ENCODE measurements at places on chromosomes 3 and 15. TPM values are rescaled to one million over a fixed set of nuclear protein-coding genes. Genes with fewer than 3 reads are reported as not detected.

DNA sequence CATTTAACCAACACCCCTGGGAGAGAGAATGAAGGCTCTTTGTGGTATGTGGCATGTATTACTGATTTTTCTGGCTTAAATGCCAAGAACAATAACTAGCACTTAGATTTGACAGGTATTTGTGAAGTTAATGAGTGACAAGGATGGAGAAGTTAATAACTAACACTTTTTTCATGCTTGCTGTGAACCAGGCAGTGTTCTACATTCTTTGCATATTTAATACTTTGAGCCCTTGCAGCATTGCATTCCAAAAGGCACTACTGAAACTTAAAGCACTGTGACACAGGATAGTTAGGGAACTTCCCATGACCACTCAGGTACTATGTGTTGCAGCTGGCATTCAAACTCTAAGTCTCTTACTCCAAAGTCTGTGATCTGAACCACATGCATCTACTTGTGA is 650.6 kb downstream of the ZPLD1 start:
- no peak overlapping the region for H3K4me3 ChIP-seq
- no peaks in the 10 kb centered on the region for H3K36me3 ChIP-seq
- no peaks in the 10 kb centered on the region for H3K27me3 ChIP-seq
- H3K27ac ChIP-seq: no peak overlapping the region
- DNase-seq: no peak

Gene SLC24A5
- not detected for total RNA-seq

GRCh38 chr3:110971010-110971601 is 100.5 kb upstream of the NECTIN3 start:
- no peak overlapping the region for H3K4me3 ChIP-seq
- no peaks in the 10 kb centered on the region for H3K4me1 ChIP-seq
- H3K36me3 ChIP-seq: no peaks in the 10 kb centered on the region
- H3K27me3 ChIP-seq: peaks cover under 1% of the 10 kb centered on the region

GRCh38 chr3:160437083-160437455 is 12.5 kb downstream of the TRIM59 start:
- no peak overlapping the region for H3K27ac ChIP-seq
- H3K4me3 ChIP-seq: peak overlapping the region; percentile 21
- H3K27me3 ChIP-seq: no peaks in the 10 kb centered on the region
- H3K36me3 ChIP-seq: peaks cover 69% of the 10 kb centered on the region

- H3K36me3 ChIP-seq: peaks cover 4% of the 10 kb centered on the region
- H3K4me1 ChIP-seq: no peaks in the 10 kb centered on the region
- peaks cover 4% of the 10 kb centered on the region for H3K27me3 ChIP-seq
- no peak for DNase-seq
- H3K4me3 ChIP-seq: no peak overlapping the region
- H3K27ac ChIP-seq: no peak overlapping the region
Observed at GRCh38 chr3:161275919-161276318, 54.8 kb downstream of the NMD3 start.

- H3K4me3 ChIP-seq: no peak overlapping the region
- no peak overlapping the region for H3K27ac ChIP-seq
- DNase-seq: no peak
Observed at GRCh38 chr15:92343924-92344643, 49.6 kb upstream of the ST8SIA2 start.

All from activated CD4-positive, alpha-beta T cell treated with anti-CD3 and anti-CD28 coated beads, Interleukin-2, amount 10 ng/mL, durations not matched to agents 24 days and 14 days (primary cell).